ENCODE measurements at places on chromosomes 12 and 14.

DNA sequence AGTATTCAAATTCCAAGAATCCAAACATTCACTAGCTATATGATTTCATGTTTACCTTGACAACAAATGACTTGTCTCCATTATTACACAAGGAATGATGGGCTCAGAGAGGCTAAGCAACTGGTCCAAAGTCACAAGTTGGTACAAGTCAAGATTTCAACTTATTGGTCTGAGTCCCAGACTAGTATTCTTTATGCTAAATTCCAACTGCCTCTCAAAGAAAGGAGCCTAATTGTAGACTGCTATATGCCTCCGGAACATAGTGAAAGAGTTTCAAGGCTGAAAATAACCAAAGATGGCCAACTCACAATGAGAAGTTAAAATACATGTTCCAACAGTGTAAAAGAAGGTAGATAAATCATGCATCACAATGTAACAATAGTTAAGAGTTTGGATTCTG lies 7.5 kb downstream of the BTG1 start:
- DNase-seq, result no peak

DNA sequence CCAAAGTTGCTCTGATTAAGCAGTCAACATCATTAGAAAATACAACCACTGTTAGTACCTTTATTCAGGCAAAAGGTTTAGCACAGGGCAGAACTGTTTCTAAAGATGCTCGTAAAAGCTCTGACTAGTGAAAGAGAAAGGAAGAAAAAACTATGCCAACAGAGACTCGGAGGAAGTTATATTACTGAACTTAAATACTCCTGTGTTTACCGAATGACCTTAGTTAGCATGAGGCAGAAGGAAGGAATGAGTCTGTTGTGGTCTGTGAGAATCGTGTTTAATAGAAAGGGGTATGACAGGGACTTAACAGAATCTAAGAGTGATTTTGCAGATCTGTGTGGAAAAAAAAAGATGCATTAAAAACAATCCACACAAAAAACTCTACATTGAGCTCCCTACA lies 84.1 kb upstream of the OVCH1 start:
- no peak for DNase-seq

DNA sequence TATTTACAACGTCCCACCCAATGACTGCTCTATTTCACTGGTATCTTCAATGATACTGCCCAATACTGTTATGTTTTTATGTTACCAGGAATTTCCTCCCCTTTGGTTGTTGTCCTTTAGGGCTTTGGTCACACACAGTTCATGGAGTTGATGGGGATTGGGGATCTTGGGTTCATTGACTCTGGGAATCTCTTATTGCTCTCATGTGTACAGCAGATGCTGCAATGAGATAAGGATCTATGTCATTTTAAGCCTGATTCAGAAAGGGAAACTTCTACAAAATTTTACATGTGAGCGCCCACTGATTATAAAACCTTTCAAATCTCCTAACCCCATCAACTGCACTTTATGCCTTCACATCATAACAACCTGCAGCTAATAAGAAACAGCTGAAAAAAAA lies 67.2 kb downstream of the FAR2 start:
- no peak for DNase-seq

- DNase-seq, result no peak
Observed at GRCh38 chr12:127664901-127665300, 602.1 kb upstream of the TMEM132C start.

DNA sequence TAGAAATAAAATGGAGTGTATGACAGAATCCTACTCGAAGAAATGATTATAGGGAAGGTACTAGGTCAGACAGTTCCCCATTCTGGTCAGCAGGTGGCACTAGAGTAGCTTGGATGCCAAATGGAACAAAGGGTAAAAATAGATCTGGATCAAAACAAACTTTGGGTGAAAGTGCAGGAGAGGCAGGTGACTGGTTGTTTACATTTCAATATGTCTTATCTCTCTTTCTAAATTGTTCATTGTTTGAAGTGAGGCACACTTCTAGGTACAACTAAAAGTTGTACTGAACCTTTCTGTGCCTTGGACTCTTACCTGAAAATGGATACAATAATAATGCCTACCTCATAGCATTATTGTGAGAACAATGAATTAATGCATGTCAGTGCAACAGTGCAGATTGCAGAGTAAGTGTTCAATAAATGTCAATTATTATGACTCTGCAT lies 62.0 kb upstream of the OSBPL8 start:
- peak; percentile 78 for DNase-seq
